HCT116 (cell line): ENCODE measurements at places on chromosomes 1 and 21.

DNA sequence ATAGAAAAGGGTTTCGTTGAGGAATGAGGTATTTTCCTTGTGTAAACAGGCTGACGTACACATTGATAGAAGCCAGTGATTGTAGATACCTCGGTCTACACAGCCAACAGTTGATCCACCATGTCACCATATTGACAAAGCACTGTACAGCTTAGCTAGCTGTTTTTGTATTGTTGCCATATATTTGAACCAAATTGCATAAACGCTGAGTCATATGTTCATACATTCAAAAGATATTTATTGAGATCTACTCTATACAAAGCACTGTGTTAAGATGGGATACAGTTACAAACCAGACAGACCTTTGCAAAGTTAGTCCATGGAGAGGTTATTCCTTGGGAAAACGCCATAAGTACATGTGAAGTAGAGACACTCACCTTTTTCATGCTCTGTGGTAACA lies 132.4 kb upstream of the ATP1B1 start:
- no peak for DNase-seq

GRCh38 chr1:2890221-2890850 lies 88.8 kb upstream of the TTC34 start:
- no peak for DNase-seq

GRCh38 chr1:171507435-171507834 lies 22.1 kb downstream of the PRRC2C start:
- no peak for DNase-seq

GRCh38 chr1:204709021-204709420 lies 23.5 kb upstream of the LRRN2 start:
- no peak for DNase-seq

DNA sequence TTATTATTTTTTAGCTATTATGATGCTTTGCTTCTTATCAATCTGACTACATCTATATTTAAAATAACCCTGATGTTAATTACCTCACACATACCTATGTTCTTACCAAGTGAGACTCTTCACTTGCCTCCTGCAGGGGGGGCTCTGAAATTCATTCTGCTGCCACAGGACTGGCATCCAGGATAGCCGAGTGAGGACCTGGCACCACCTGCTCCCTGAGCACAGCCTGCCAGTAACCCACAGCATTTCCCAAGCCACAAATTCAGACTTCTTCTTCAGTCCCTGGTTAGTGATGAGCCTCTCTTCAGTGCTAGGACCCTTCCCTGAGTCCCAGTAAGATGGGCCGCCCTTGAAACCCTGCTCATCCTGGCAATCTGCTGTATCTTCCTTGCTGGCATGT lies 296.5 kb upstream of the PLXNA2 start:
- no peak for DNase-seq

GRCh38 chr1:100353071-100353801 lies 930 bp downstream of the CDC14A start:
- no peak for DNase-seq

DNA sequence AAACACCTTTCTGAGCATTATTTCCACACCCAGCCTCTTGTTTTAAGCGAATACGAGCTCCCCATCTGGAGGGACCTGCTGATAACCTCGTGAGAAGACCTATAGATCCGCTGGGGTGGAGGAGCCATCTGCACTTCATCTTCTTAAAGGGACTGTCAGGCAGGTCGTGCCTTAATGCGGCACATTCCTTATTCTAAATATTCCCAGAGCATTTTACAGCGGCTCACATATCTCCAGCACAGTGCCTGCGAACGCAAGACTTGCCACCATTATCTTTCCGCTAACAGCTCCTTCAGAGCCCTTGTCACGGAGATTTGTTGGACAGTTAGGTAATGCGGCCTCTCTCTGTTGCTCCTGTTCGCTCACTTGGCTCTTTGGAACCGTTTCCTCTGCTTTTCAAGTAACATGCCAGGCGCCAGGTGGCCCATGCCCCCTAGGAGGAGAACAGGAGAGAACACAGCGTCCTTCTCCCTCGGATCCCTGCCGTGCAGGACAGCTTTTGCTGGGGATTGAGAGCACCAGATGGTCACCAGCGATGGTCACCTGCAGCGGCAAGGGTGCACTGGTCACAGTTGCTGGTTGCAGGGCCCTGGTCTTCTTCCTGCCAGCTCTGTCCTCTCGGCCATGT lies 162.4 kb downstream of the PGBD5 start:
- no peak for DNase-seq

GRCh38 chr1:218665221-218665620 lies 320.1 kb downstream of the TGFB2 start:
- no peak for DNase-seq
